Karpas-422 (cell line): ENCODE measurements at places on chromosomes 5 and 9. TPM values are rescaled to one million over a fixed set of nuclear protein-coding genes. Genes with fewer than 3 reads are reported as not detected.

DNA sequence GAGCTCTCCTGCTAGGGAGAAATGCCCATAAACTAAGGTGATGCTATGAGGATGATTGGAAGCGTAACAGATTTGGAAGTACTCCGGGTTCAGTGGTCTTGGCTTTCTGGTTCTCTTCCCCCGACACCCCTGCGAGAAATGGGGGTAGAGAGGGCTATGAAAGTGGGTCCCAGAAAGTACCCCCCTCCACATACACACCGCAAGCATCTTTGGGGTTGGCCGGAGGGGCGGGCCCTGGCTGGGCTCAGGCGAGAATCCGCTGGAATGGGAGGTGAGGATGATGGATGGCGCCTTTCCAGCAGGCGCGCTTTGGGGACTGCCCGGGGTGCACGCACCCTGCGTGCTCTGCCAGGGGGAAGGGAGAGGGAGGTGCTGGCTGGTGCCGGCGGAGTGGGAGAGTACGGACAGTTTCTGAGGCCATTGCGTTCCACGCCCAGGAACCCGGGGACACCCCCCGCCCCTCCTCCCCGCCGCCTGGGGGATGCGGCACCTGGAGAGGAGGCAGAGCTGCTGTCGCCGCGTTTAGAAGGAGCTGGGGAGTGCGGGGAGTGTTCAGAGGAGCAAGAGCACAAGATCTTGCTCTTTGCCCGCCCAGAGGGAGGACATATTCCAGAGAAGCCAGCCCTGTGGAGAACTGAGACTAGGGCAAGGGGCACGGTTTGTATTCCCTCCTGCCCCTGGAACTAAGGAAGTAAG lies 1.9 kb downstream of the PCSK5 start:
- no peak overlapping the region for H3K27ac ChIP-seq
- H3K27me3 ChIP-seq: no peaks in the 10 kb centered on the region
- DNase-seq: no peak
- no peak overlapping the region for H3K4me3 ChIP-seq

NUTM2F gene
- total RNA-seq: not detected in 2 replicates

PCDHA5 gene
- total RNA-seq: not detected in 2 replicates

- H3K27me3 ChIP-seq: no peaks in the 10 kb centered on the region
- no peaks in the 10 kb centered on the region for H3K36me3 ChIP-seq
- H3K4me1 ChIP-seq: no peaks in the 10 kb centered on the region
- no peak overlapping the region for H3K27ac ChIP-seq
Observed at GRCh38 chr5:111697881-111698757, 58.9 kb downstream of the NREP start.

- H3K36me3 ChIP-seq: no peaks in the 10 kb centered on the region
- no peaks in the 10 kb centered on the region for H3K27me3 ChIP-seq
- DNase-seq: no peak
- no peaks in the 10 kb centered on the region for H3K4me1 ChIP-seq
Observed at GRCh38 chr5:108687595-108688200, 60.0 kb upstream of the FER start.

GRCh38 chr9:21729648-21730047 lies 72.8 kb upstream of the MTAP start:
- no peak overlapping the region for H3K4me3 ChIP-seq
- no peaks in the 10 kb centered on the region for H3K4me1 ChIP-seq
- no peak for DNase-seq
- H3K27ac ChIP-seq: no peak overlapping the region

MELK gene
- total RNA-seq: 16.0 and 22.2 TPM in 2 replicates

GRCh38 chr5:154858972-154859871 lies 795 bp downstream of the CNOT8 start:
- peaks cover 43% of the 10 kb centered on the region for H3K4me1 ChIP-seq
- no peaks in the 10 kb centered on the region for H3K27me3 ChIP-seq
- H3K27ac ChIP-seq: peak overlapping the region; percentile 92
- peaks cover 22% of the 10 kb centered on the region for H3K36me3 ChIP-seq
- H3K4me3 ChIP-seq: peak overlapping the region; percentile 94

SOX30 gene
- not detected in 2 replicates for total RNA-seq

DNA sequence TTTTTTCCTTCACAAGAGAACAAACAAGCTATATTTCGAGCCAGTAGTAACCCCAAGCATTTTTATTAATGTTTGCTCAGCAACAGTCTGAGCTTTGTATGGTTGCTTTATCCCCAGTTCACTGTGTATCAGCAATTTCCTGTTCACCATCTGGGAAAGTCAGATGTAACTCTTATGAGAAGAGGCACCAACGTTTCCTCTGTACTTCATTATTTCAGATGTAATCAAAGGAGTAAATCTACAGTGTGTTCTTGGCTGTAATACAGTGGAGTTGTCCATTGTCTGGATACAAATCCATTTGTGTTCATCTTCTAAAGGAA lies 340.2 kb downstream of the ARRDC3 start:
- no peaks in the 10 kb centered on the region for H3K27me3 ChIP-seq
- no peaks in the 10 kb centered on the region for H3K36me3 ChIP-seq
- no peak overlapping the region for H3K27ac ChIP-seq

DNA sequence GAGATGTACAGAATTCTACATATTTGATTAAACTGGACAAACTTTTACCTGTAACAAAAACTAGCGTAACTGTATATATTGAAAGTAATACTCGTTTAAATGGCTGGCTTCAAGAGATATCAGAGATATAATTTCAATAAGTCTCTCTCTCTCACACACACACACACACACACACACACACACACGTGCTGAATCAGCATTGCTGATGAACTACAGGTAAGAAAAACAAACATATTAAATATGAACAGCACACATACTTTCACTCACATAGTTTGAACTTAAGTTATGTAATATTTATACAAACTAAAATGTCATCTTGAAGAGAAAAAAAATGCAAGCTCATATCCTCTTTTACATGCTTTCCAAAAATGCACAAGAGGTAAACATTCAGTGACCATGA lies 145.4 kb downstream of the BNC2 start:
- H3K4me1 ChIP-seq: no peaks in the 10 kb centered on the region
- H3K4me3 ChIP-seq: no peak overlapping the region
- DNase-seq: no peak
- no peaks in the 10 kb centered on the region for H3K27me3 ChIP-seq

FOXD4L6 gene
- 0.30 and 1.5 TPM in 2 replicates for total RNA-seq

DNA sequence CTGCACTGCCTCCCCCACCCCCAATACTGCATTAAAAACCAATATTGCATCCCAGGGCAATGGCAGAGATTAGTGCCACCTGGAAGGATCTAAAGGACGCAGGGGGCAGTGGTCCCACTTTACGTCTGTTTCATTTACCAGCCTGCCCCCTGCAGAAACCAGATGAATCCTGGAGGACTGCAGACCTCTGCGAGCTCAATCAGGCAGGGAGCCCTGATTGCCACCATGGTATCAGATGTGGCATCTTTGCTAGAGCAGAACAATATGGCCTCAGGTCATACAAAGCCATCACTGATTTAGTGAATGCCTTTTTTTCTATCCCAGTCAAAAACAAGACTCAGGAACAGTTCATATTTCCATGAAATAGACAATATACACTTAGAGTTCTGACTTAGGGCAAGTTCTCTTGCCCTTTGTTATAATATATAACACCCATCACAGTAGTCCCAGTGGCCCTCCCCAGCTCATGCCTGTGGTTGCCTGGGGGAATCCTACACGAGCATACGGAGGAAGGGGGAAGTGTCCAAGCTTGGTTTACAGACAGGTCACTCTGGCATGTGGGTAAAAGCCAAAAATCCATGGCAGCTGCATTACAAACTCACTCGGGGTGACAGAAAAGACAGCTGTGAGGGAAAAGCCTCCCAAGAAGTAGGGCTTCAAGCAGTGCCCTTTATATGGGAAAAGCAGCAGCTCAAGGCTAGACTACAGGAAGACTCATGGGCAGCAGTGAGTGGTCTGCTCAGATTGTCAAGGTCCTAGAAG lies 85.1 kb downstream of the MED27 start:
- H3K4me3 ChIP-seq: no peak overlapping the region
- no peaks in the 10 kb centered on the region for H3K27me3 ChIP-seq

GRCh38 chr9:99224445-99224844 lies 2.4 kb downstream of the SEC61B start:
- peaks cover 30% of the 10 kb centered on the region; the same call in 1 of the 2 replicates for H3K36me3 ChIP-seq
- no peak overlapping the region for H3K4me3 ChIP-seq
- H3K27ac ChIP-seq: no peak overlapping the region

MLANA gene
- total RNA-seq: not detected in 2 replicates

PCDHA7 gene
- total RNA-seq: not detected in 2 replicates

GRCh38 chr5:32329395-32329834 lies 16.7 kb upstream of the MTMR12 start:
- H3K27me3 ChIP-seq: no peaks in the 10 kb centered on the region
- H3K4me3 ChIP-seq: no peak overlapping the region
- peaks cover 11% of the 10 kb centered on the region for H3K4me1 ChIP-seq
- no peak overlapping the region for H3K27ac ChIP-seq
- no peaks in the 10 kb centered on the region for H3K36me3 ChIP-seq

GRCh38 chr9:126205845-126206498 lies 120.7 kb upstream of the MVB12B start:
- no peaks in the 10 kb centered on the region for H3K36me3 ChIP-seq
- H3K4me3 ChIP-seq: no peak overlapping the region
- H3K27me3 ChIP-seq: no peaks in the 10 kb centered on the region; the same call in 1 of the 2 replicates
- DNase-seq: no peak
- peaks cover 11% of the 10 kb centered on the region for H3K4me1 ChIP-seq

FBXO10 gene
- total RNA-seq: 25.8 and 29.3 TPM in 2 replicates

GRCh38 chr9:124251204-124251603 lies 6.5 kb upstream of the NEK6 start:
- H3K36me3 ChIP-seq: no peaks in the 10 kb centered on the region
- no peak overlapping the region for H3K4me3 ChIP-seq
- H3K4me1 ChIP-seq: peaks cover 18% of the 10 kb centered on the region
- DNase-seq: no peak
- H3K27ac ChIP-seq: no peak overlapping the region

KIF20A gene
- 16.9 and 26.5 TPM in 2 replicates for total RNA-seq

- DNase-seq: no peak
- H3K4me1 ChIP-seq: no peaks in the 10 kb centered on the region
Observed at GRCh38 chr5:44048276-44048984, 340.8 kb downstream of the FGF10 start.

DNA sequence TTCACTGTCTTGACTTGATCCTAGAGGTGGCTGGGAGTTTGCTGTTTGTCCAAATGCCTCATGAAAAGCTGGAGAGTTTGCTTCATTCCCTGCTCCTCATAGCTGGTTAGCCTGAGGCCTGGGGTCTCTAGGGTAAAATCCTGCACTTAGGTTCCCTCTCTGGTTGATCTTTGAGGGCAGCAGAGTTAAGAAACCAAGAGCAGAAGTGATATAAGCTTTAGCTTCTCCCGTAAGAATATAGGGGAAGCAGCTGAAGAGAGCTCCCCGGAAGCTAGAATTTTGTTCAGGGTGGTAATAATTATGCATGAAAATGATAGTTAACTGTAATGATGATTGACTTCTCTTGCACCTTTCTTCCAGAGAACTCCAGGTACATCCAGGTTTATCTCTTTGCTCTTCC lies 1.4 kb downstream of the FAM53C start:
- peak overlapping the region; percentile 85 for H3K4me3 ChIP-seq
- H3K27me3 ChIP-seq: no peaks in the 10 kb centered on the region
- H3K36me3 ChIP-seq: peaks cover 26% of the 10 kb centered on the region

PCDHGA12 gene
- total RNA-seq: 6.6 and 7.8 TPM in 2 replicates

DNA sequence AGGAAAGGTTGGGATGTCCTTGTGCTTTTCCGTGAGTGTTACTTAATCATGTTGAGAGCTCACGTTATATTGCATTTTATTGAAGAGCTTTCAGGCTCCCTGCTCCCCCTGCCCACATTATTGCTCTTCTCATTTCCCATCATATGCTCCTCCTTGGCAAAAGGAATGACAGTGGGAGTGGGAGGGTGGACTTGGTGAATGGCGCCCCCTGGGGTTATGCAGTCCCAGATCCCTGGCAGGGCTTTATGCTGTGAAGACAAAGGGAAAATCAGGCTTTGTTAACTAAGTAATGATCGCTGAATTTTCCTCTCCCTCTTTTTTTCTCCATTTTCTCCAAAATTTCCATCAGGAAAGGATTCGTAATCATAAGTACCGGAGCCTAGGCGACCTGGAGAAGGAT lies 166.6 kb downstream of the SMARCA2 start:
- H3K4me1 ChIP-seq: peaks cover 20% of the 10 kb centered on the region
- H3K36me3 ChIP-seq: peaks cover 9% of the 10 kb centered on the region; the same call in 1 of the 2 replicates
- no peak overlapping the region for H3K4me3 ChIP-seq
- H3K27me3 ChIP-seq: no peaks in the 10 kb centered on the region

FPGS gene
- 41.9 and 102 TPM in 2 replicates for total RNA-seq

SNCAIP gene
- not detected in 2 replicates for total RNA-seq

OR1Q1 gene
- not detected in 2 replicates for total RNA-seq

SNCB gene
- not detected in 2 replicates for total RNA-seq

GRCh38 chr5:138018849-138019248 lies 14.0 kb downstream of the FAM13B start:
- H3K27ac ChIP-seq: no peak overlapping the region
- no peak overlapping the region for H3K4me3 ChIP-seq
- H3K4me1 ChIP-seq: peaks cover 23% of the 10 kb centered on the region
- DNase-seq: no peak
- peaks cover 42% of the 10 kb centered on the region for H3K36me3 ChIP-seq

PCDHA1 gene
- total RNA-seq: not detected in 2 replicates

GABRA1 gene
- not detected in 2 replicates for total RNA-seq

TAF11L5 gene
- total RNA-seq: not detected in 2 replicates

DNA sequence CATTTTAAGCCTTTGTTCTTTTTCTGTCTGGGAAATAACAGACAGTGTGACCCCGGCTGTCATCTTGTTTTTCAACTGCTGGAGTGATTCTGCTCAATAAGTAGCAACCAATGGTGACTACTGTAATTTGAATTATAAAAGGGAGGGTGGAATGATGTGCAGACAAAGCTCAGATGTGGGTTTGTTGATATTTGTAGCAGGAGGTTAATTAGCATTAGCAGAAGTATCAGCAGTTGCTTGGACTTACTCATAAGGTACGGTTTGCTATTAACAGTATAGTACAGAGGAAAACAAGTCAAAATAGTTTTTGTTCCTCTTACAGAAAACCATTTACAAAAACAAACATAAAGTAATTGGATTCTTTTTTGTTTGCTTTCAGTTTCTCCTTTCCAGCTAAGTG lies 140.4 kb downstream of the TUSC1 start:
- no peaks in the 10 kb centered on the region for H3K4me1 ChIP-seq
- no peak for DNase-seq
- no peak overlapping the region for H3K27ac ChIP-seq
- H3K27me3 ChIP-seq: no peaks in the 10 kb centered on the region
- H3K4me3 ChIP-seq: no peak overlapping the region

- H3K4me1 ChIP-seq: no peaks in the 10 kb centered on the region
- H3K36me3 ChIP-seq: no peaks in the 10 kb centered on the region
- no peak overlapping the region for H3K27ac ChIP-seq
- H3K27me3 ChIP-seq: no peaks in the 10 kb centered on the region
Observed at GRCh38 chr5:169354263-169354662, 53.3 kb upstream of the SLIT3 start.

DNA sequence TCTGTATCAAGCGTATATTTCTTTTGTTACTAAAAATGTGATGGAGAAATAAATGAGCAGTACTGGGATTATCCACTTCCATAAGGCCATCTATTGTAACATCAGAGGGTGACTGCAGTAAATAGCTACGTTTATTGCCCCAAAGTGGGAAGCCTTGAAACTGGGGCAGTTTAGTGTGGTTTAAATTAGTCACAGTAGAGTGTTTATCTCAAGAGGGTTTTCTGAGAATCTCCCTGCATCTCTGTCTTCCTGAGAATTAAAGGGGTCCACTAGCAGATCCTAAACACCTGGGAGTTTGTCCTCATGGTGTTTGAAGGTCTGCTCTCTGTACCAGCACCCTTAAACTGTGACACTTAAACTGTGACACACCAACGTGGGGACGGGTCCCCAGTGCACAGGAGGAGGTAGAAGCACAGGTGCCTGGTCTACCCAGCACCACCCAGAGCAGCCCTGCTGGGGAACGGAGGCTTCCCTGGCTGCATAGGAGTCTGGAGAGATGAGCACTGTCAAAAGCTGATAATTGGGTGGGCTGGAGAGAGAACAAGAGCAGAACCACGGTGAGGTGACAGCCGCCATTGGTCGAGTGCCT lies 25.2 kb downstream of the PRRC2B start:
- no peak for DNase-seq
- no peak overlapping the region for H3K4me3 ChIP-seq
- no peaks in the 10 kb centered on the region; the same call in 1 of the 2 replicates for H3K4me1 ChIP-seq
- H3K27ac ChIP-seq: no peak overlapping the region

TRIM36 gene
- total RNA-seq: 2.5 and 4.1 TPM in 2 replicates
